ENCODE measurements at places on chromosomes 7 and 10.

DNA sequence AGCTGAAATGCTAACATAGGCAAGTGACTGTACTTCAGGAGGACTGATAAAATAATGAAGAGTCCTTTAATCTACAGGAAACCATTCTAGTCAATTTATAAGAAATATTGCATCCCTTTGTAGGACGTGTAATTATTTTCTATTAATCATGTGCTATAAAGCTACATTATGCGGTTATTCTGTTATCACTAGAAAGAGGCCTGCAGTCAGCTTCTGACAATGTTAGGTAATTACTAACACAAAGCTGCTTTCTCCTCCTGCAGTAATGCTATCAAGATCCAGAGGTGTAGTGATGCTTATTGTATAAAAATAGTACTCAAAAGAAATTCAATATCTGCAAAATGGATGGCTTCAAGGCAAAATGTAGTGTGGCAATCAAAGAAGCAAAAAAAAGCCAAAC, 191.1 kb downstream of the SKAP2 start:
- DNase-seq, result no peak

- DNase-seq, result no peak
Observed at GRCh38 chr10:88127269-88127668, 263.8 kb downstream of the PTEN start.

GRCh38 chr10:77037735-77038403, 599.7 kb downstream of the KCNMA1 start:
- no peak for DNase-seq

DNA sequence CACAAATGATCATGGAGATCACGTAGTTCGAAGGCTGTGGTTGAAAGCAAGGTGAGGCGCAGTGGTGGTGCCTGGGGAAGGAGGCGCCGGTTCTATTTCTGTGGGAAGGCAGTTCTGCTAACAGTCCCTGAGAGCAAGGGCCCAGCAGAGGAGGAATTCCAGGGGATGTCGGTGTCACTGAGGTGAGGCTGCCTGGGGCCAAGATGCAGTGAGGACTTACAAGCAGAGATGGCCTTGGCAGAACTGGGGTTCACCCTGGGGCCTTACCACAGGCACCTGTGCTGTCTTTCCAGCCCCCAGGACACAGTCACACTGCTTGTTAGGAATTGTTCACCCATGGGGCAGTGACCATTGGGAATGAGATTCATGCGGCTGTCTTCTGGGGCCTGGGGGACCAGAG, 26.7 kb downstream of the GBX1 start:
- DNase-seq, result no peak

GRCh38 chr10:5305374-5305773, 59.4 kb upstream of the UCN3 start:
- no peak for DNase-seq

GRCh38 chr7:111012799-111013675, 77.9 kb upstream of the LRRN3 start:
- DNase-seq, result no peak

- no peak for DNase-seq
Observed at GRCh38 chr10:44326474-44327030, 58.3 kb downstream of the CXCL12 start.

DNA sequence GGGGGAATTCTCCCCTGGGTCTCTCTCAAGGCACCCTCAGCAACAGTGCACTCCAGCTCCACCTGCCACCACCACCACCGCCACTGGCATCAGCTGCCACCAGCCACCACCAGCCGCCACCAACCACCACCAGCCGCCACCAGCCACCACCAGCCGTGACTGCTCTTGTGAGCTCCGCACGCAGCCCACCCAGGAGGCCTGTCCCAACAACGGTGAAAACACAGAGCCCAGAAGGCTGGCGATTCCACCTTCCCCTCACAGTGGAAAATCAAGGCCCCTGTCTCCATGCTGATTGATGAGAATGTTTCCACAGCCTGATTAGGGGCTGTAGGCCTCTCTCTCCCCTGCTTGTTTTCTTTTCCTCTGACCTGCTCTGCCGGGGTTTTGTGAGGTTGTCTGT, 41.1 kb downstream of the COBL start:
- no peak for DNase-seq

GRCh38 chr10:5894403-5894802, 4.4 kb downstream of the FBH1 start:
- DNase-seq, result no peak

- DNase-seq, result no peak
Observed at GRCh38 chr10:12702215-12702770, 299.2 kb downstream of the CCDC3 start.

DNA sequence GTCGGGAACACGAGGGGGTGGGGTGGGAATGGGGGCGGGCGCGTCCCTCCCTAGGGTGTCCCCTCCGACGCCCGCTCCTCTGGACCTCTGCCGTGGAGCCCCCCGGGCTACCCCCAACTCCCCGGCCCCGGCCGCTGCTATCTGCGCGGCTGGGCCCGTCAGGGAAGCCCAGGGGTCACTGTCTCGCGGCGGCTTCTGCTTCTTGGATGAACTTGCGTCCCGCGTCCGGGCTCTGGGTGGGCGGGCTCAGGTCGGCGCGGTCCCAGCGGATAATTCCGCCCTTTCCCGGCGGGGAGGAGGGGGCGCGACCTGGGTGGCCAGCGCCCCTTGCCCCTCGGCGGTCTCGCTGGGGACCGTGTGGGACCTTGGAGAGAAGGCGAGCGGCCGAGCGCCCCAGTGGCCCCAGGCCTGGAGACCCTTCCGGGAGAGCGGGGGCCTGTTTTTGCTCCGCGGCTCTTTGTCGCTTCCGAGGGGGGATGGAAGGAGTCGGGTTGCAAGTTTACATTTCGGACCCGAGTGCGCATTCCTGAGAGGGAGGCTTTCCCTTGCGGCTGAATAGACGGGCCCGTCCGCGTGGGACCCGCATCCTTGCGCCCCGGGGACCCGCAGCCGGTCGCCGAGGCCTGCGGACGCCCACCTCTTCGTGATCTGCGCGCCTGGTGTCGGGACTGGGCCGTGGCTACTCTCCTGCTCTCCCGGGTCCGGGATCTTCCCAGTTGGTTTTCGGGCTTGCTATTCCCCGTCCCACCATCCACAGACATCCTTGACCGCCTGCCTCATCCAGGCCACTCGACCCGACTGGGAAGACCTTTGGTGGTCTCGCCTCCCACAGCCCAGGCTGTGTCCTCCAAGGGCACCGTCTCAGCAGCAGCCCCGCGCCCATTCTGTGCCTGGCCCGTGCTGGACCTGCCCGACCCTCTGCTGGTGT, 812 bp downstream of the DOCK1 start:
- no peak for DNase-seq

GRCh38 chr10:132457328-132458070, 60.5 kb downstream of the PWWP2B start:
- no peak for DNase-seq

DNA sequence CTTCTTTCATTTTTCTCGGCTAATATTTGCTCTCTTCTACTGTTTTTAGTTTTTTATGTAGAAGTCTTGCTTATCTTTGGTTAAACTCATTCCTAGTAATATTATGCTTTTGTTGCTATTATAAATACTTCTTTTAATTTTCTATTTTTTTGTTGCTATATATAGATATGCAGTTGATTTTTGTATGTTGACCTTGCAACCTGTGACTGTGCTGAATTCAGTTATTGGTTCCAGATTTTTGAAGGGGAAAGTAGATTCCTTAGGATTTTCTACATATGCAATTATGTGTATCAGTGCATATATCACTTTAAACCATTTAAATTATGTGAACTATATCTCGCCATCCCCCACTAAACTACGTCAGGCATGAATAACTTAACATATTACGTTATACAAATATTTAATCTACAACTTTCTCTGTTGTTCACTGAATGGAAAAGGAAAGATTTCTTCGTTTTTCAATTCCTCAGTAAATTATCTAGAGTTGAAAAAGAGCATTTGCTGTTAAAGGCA, 71.5 kb downstream of the IDE start:
- no peak for DNase-seq

DNA sequence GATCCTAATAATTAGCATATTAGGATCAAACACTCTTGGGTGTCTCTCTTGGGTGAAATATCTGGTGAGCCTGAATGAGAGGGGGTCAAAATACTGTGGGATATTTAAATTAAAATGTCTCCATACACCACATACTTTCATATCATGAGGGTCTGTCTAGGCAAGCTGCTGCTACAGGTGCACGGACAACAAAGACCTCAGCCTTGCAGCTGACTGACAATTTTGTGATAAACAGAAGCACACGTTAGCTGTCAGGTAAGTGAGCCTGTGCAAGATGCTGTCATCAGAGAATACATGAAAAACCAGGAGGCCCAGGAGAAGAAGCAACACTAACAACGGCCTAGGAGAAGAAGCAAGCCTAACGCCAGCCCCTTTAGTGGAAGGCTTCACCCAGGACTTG, 247.5 kb downstream of the ADARB2 start:
- DNase-seq, result no peak

- DNase-seq, result no peak
Observed at GRCh38 chr10:24152270-24152669, 56.7 kb upstream of the KIAA1217 start.

- DNase-seq, result no peak
Observed at GRCh38 chr7:40658729-40659128, 523.9 kb downstream of the SUGCT start.

DNA sequence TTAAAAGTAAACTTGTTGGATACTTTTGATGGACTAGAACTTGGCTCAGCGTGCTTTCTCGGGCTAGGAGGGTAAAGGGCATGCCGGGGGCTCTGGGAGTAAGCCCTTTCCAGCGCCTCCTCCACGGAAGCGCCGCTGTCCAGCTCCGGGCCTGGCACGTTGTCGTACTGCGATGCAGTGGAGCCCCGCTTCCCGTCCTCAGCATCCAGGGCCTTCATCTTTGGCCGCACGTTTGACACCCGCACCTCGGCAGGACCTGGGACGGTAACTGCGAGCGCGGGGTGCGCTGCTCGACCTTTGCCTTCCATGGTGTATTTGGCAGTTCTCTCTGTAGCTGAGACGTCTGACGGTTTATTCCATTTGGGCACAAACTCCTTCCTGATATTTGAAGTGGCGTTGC, 148.3 kb downstream of the USP6NL start:
- no peak for DNase-seq

- no peak for DNase-seq
Observed at GRCh38 chr10:80253266-80253962, 36.0 kb downstream of the MAT1A start.

- no peak for DNase-seq
Observed at GRCh38 chr7:114100810-114101209, 182.0 kb upstream of the PPP1R3A start.

DNA sequence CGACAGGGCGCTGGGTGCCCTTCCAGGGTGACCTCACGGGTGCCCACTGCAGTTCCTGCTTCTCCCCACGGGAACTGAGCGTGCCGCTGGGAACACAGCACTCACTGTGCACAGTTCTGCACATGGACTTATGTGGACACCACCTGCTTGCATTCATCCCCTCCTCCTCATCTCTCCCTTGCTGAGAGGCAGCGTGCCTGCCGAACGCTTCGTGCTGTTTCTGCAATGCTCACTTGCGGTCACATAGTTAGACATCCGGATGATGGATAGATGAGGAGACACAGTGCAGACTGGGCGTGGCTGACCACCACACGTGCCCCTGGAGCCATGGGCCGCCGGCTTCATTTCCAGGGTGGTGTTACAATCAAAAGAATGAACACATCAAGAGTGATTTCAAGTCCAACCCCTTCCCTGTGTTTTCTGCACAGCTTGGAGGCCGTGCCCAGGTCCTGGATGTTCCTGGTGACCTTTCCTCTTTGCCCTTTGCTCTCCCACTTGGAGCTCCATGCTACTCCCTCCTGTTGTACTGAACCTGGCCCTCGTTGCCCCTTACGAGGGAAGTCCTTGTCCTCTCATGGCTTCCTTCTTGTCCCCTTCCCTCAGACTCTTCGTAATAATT, 119.4 kb downstream of the VIPR2 start:
- no peak for DNase-seq

DNA sequence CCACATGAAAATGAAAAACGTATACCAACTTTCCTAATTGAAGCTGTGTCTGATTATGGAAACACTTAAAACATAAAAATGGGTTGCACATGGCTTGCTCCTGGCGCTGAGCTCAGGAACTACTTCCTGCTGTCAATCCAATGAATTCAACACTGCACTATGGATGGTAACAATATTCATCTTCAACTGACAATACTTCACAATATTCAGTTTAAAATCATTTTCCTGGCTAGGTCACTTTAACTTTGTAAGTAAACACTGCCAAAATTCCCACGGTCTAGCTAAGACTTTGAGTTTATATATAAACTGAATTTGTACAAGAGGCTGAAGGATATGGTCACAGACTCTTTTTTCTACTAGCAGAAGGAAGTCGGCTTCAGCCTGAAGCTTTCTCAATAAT, 556.9 kb downstream of the TNS3 start:
- DNase-seq, result no peak

DNA sequence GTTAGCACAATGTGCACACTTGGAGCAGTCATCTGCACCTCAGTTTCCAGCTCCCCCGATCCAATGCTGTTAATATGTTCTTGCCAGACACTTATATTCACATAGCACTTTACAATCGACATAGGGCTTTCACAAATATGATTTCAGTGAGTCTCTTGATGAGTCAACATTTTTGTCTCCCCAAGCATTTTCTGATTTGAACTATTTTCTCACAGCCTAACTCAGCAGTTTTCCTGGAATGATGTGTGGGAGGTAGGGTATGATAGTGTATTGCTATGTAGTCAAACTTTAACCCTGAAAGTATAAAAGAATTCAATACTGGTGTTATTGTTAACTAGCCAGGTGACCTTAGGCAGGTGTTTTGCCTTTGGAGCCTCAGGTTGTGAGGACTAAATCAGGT, 82.5 kb upstream of the LRGUK start:
- DNase-seq, result no peak

GRCh38 chr10:90788968-90789367, 68.9 kb downstream of the HTR7 start:
- DNase-seq, result no peak

- DNase-seq, result no peak
Observed at GRCh38 chr10:69869291-69869961, 67.7 kb downstream of the COL13A1 start.

- DNase-seq, result no peak
Observed at GRCh38 chr10:3595736-3596135, 189.3 kb downstream of the KLF6 start.

DNA sequence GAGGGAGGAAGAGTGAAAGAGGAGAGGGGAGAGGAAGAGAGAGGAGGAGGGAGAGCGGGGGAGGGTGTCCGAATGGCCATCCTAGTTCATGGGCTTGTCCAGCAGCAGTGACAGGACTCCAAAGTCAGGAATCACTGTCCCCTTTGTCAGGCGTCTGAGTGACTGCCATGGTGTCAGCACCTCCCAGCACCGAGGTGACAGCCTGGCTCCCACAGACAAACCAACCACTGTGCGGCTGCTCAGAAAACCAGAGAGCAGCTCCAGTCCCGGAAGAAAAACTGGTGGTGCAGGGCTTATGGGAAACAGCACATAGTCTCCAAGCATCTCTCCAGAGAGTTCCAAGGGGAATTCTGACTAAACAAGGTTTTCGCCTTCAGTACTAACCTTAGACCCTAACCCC, 18.9 kb upstream of the FGFR2 start:
- no peak for DNase-seq

- DNase-seq, result no peak
Observed at GRCh38 chr10:123571978-123572377, 94.2 kb upstream of the GPR26 start.

GRCh38 chr10:114303556-114303955, 64.5 kb downstream of the VWA2 start:
- DNase-seq, result no peak

GRCh38 chr10:513393-513792, 176.1 kb downstream of the DIP2C start:
- no peak for DNase-seq
